ENCODE measurements at places on chromosomes 7 and 10. TPM values are rescaled to one million over a fixed set of nuclear protein-coding genes. Genes with fewer than 3 reads are reported as not detected.

- ATAC-seq: no peak
Measured at GRCh38 chr7:3957472-3958108, 656.5 kb downstream of the SDK1 start.

- ATAC-seq: no peak
Measured at GRCh38 chr10:132667342-132668047, 118.5 kb downstream of the NKX6-2 start.

GRCh38 chr7:73683056-73683787, at the start of the genes BUD23 and DNAJC30:
Gene BUD23, plus strand, starts transcription at chr7:73683597. Its CDS starts 29 bp downstream, at chr7:73683626.
Gene DNAJC30, minus strand, starts transcription at chr7:73683453. Its CDS starts 30 bp downstream, at chr7:73683423.
- peak; percentile 98 for ATAC-seq

HGF gene
- not detected for total RNA-seq

DNA sequence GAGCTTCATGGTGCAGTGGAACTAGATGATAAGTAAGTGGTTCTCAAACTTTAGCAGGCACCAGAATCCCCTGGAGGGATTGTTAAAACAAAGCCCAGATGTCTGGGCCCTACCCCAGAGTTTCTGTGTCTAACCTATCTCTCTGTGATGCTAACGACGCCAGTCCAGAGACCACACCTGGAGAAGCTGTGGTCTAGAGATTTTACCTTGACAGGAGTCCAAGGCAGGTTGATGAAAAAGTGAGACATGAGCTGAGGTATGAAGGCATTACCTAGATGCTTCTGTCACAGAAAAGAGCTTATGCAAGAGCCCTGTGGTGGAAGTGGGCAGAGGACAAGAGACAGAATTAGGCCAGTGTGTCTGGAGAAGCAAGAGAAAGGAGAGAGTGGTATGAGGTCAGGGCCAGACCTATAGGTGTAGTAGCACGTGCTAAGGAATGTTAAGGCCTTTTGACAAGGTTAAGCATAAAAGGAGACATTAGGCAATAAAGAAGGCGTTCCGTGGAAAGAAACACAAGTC, 184.3 kb upstream of the TCF7L2 start:
- no peak for ATAC-seq

GRCh38 chr10:102927311-102928010, 9.4 kb downstream of the CNNM2 start:
- no peak for ATAC-seq

PIP gene
- not detected for total RNA-seq

PRKCQ gene
- 35.3 TPM for total RNA-seq

DNA sequence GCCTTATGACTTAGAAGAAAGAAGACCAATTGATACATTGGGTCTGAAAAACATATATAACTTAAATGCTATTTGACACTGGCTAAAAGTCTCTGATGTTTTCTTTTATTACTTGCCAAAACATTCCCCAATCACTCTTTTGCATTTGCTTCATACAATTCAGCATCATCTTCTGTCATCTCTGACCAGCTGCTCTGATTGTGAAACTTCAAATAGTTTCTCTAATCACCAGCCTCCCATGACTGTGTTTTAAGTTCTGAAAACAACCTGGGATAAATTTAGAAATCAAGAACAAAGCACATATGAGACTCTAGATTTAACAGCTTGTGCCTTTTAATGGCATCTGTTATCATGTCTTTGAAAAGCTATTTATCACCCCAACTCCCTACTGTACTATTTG, 208.4 kb upstream of the KCND2 start:
- no peak for ATAC-seq

TAS2R41 gene
- total RNA-seq: not detected

GRCh38 chr7:80635533-80635932, 2.9 kb upstream of the CD36 start:
- ATAC-seq: no peak

CPEB3 gene
- 2.9 TPM for total RNA-seq

AKR1C4 gene
- total RNA-seq: not detected

- ATAC-seq: no peak
Measured at GRCh38 chr10:71632896-71633600, 86.5 kb downstream of the C10orf105 start.

- no peak for ATAC-seq
Measured at GRCh38 chr10:90587081-90587491, 270.8 kb downstream of the HTR7 start.

STEAP2 gene
- not detected for total RNA-seq

AKR1B1 gene
- 54.1 TPM for total RNA-seq

COBL gene
- not detected for total RNA-seq

GRCh38 chr7:29194594-29195427, at the start of gene CHN2:
Gene CHN2, plus strand, starts transcription at chr7:29194775.
- ATAC-seq: peak; percentile 77

DNA sequence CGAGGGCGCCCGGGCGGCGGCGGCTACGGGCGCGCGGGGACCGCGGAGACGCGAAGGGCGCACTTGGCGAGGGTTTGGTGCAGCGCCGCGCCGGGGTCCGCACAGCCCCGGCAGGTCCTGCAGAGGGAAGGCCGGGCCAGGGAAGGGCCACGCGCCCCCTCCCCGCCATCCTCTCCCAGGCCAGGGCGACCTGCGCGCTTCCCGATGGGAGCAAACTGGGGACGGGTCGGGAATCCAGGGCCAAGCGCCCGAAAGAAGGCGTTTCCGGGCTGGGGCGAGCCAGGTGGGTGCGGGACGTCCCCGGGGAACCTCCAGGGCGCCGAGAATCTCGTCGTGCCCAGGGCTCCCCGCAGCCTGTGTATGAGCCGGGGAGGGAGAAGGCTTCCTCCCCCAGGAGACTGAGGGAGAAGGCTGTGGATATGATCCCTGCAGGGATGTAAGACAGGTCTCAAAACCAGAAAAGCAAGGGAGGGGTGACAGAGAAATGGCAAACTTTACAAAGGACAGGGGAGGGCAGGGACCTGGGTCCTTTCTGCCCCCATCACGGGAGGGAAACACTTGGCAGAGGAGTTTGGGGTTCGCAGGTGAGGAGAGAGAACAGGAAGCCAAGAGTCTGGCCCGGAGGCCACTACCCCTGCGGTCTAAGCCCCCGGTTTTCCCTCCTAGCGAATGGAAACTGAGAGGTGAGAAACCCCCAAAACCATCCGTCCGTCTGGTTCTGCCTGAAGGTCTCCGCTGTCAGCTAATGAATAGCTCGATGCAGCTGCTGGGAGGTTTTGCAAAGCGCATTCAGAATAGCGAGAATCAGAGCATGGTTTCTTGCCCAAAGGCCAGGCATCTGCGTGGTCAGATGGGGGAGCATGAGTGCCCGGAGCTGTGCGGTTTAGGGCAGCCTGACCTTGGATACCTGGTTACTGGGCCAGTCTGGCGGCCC, 674 bp downstream of the AMZ1 start:
- ATAC-seq: no peak

GRCh38 chr10:27659786-27660185, 85.8 kb downstream of the MKX start:
- ATAC-seq: no peak

FAM171A1 gene
- total RNA-seq: 2.4 TPM

PRSS37 gene
- not detected for total RNA-seq

LAMB1 gene
- total RNA-seq: not detected

DNA sequence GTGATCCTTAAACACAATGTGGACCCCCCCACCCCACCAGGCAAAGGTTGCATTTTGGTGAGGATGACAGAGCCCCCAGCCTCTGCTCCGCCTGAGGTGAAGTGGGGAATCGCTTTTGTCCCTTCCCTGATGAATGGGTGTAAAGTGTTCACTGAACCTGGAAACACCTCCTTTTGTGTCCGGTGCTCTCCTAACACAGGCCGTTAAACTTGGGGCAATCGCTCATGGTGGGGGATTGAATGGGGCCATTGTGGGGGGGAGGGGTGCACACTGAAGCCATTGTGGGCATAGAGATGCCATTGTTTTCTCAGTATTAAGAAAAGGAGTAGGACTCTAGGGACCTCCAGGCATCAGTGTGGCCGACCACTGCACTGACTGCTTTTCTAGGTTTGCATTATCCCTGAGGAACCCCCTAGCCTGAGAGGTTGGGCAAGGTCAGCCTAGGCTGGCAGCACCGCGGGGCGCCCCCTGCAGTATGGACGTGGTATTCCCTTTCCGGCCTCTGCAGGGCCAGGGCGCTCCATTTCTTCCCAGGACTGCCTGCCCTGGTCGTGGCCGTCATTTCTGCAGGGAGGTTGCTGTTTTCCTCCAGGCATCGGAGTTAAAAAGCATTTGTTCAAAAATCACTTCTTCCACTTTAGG, 158.3 kb downstream of the TCF7L2 start:
- no peak for ATAC-seq

DNA sequence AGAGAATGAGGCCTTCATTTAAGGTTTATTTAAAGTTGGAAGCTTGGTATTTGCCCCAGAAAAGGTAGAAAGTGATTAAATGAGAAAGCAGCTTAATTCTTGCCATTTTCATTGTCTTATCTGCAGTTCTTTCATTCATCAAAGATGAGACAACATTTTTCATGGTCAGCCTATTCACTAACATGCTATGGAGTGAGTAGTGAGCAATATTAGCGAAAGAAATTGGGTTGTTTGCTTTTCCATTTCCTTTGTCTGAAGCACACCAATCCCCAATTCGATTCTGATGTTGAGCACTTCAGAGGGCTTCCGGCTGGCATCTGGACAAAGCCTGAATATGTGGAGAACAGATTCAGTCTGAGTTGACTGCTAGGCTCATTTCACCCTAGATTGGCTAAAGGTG, 317.2 kb downstream of the BBS9 start:
- no peak for ATAC-seq

- peak; percentile 89 for ATAC-seq
Measured at GRCh38 chr7:148727501-148728278, 29.0 kb downstream of the CUL1 start.

HSPA14 gene
- total RNA-seq: 40.9 TPM

All from activated T-helper 17 cell treated with anti-CD3 and anti-CD28 coated beads, Interleukin-2, amount 50 U/mL, for 72 hours (primary cell).